ENCODE measurements at places on chromosomes 3 and 15.

- peak; percentile 54 for DNase-seq
Observed at GRCh38 chr3:170889132-170889531, 19.1 kb upstream of the RPL22L1 start.

DNA sequence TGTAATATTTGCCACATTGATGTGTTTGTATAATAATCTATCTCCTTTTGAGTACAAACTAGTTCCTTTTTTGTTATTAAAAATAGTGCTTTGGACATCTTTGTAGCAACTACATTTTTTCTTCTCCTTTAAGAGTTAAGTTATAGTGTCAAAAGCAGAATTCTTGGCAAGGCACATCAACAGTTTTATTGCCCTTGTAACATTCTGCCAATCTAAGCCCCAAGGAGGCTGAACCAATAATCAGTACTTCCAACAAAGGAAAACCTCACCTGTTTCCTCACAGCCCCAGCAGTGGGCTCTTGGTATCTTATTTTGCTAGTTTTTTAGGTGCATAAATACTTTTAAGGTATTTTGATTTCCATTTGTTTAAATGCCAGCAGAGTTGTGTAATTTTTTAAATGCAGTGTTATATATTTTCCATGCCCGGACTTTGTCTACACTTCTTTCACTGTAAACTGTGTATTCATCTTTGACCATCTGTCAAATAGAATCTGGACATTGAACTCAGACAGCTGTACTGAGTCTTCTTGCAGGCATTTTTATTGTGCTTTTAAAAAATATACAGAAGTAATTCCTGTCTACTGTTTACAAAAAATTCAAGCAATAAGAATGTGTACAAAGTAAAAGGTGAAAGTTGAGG, 101.0 kb downstream of the MYLK start:
- DNase-seq = no peak

DNA sequence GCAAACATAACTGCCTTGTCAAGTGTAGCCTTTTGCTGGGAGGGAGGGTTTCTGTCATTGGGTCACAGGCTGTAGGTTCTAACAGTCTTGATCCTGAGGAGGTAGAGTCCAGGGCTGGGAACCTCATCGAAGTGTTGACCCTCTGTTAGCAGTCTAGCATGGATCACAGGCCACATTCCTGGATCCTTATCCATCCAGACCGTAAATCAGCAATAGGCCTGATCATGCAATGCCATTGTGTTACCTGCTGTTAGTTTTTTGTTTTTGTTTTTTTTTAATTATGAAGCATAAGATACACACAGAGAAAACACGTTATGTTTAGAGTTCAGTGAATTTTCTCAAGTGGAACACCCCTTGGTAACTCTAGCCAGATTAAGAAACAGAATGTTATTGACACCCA, 282.0 kb upstream of the TPM1 start:
- DNase-seq = no peak

DNA sequence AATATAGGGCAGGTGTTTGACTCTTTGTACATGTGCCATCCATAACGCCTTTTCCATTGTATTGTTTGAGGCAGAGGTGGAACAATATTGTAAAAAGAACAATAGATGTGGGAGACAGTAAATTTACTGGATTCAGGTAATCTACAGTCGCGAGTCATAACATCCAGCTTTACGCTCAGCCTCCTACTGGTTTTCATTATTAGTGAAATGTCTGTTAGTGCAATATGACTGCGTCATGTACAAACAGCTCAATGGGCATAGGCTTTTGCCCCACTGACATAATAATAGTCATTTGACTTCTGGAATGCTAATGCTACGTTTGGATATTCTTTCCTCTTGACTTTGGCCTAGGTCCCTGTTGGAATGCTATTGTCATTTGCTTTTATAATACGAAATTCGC, 9.5 kb downstream of the CACNA2D3 start:
- DNase-seq = no peak

DNA sequence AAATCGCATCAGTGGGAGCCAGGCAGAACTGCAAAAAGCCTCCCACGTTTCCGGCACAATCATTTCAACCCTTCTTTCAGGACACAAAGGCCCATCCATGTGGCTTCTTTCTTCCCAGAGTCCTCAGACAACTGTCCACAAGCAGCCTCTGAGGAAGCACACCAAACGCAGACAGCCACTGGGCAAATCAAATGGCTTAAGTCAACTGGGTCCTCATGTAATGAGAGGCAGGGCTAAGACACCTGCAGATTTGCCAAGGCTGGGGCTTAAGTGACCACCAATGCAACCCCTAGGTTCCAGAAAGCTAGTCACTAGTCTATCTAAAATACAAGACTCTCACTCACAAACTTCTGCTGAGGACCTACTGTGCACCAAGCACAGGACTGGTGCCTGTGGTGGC, 8.0 kb downstream of the OSBPL10 start:
- no peak for DNase-seq

GRCh38 chr3:124767264-124767663, 37.0 kb downstream of the UMPS start:
- no peak for DNase-seq

- DNase-seq = no peak
Observed at GRCh38 chr15:88022716-88023115, 233.8 kb downstream of the NTRK3 start.

DNA sequence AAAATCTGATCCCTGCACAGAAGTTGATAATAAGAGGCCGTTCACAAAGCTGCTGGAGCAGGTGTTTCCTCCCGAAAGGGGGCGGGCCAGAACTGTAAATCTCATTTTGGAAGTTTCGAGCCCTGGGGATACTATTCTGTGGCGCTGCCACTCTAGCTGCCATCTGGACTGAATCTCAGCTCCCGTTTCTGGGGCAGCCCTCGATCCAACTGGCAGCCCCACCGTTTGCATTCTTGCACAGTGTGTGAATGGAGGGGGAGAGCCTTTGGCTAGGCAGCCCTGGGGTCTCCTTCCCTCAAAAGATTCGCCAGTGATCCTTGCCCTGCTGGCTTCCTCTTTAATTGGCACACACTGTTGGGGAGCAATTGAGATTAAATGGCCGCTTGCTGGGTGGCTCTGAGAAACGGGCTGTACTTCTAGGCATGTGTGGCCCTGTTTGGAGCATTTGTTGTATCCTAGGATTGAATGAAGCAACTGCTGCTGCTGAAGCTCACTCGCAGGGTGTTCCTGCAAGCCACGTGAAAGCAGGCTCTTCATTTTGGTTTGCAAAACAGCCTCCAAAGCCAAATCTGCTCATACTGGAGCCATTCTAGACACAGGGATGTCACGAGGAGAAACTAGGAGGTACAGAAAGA, 57.2 kb upstream of the TOPAZ1 start:
- DNase-seq = peak; percentile 2

GRCh38 chr3:177977381-177978158, 558.7 kb upstream of the KCNMB2 start:
- no peak for DNase-seq

Data from NCI-H1092 treated with DMSO at 0.1 percent for 48 hours (cell line).